ENCODE measurements at places on chromosomes 2 and 18.

- DNase-seq: peak; percentile 53
Measured at GRCh38 chr18:58781627-58782194, 83.0 kb upstream of the ZNF532 start.

DNA sequence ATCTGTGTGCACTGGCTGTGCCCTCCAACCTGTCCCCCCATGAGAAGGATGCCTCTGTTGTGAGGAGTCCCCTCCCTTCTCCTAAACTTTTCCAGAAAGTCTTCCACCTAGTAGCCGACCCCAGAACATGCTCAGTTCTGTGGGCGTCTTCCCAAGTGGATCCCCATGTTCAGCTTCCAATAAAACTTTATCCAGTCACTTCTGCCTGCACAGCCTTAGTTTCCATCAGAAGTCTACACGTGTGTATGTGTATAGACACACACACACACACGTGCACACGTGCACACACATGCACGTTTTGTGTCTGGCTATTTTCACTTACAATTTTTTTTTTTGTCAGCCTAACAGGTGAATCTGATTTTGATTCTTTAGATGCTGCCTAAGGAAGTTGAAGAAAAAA lies 115.1 kb downstream of the RTP5 start:
- no peak for DNase-seq

DNA sequence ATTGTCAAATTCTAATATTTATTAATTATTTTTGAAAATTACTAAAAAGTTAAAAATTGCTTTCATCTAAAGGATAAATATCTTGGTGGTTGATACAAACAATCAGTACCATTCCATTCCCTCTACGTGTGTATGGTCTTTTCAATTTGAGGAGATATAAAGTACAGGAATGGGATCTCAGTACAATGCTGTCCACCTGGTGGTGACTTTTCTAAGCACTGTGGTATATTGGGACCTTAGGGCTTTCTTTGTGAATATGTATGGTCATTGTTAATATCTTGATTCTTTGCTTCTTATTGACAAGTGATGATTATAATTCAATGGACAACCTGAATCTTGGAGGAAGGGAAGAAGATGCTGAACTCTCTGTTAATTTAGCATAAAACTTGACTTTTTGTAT lies 83.1 kb downstream of the NBEAL1 start:
- no peak for DNase-seq

DNA sequence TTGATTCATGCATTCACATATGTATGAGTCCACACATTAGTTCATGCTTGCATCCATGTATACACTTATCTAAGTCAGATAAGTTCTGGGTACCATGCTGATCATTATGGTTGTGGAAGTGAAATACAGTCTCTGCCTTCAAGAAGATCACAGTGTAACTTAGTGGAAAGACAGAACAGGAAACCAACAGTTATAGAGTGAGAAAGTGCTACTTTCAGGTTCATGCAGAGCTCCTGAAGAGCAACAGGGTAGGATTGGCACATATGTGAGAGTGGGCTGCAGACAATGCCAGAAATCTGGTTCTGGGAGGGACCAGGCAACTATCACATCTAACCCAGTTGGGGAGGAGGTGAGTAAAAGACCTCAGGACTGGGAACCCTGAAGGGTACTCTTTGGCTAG lies 35.4 kb upstream of the PGAP1 start:
- no peak for DNase-seq

DNA sequence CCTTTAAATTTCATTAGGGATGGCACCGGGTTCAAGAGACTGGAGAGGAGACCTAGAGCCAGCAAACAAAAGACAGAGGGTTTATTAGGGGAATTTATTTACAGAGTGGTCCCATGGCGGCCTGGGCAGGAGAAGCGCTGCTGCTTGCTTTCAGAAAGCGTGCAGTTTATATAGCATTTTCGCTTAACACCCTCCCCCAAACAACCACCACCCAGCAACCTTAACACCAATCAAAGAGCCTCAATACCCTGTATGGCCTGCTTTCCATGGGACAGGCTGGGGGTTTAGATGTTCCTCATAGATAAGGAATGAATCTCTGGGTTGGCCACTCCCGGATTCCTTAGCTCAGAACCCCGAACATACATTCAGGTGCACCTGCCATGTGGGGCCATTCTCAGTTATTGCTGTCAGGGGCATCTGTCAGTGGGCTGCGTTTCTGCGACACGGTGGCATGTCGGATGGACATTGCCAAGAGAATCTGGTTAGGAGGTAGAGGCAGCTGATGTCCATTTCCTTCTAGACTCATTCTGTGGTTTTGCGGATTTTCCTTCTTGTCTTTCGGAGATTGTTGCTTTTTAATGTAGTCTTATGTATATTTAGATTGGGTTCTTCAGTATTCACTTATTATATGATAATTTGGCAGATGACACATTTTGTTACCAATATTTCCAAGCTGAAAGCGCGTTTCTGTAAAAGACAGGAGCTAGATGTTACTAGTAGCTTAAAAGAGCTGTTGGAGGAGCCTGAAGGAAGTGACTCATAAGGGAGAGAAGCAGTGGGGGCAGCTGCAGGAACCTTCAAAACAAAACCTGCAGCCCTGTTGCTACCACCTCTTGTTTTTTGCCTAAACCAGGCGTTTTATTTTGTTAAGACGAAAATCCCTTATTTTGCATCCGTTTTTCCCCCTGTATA lies 7.2 kb downstream of the AGAP1 start:
- DNase-seq: no peak

DNA sequence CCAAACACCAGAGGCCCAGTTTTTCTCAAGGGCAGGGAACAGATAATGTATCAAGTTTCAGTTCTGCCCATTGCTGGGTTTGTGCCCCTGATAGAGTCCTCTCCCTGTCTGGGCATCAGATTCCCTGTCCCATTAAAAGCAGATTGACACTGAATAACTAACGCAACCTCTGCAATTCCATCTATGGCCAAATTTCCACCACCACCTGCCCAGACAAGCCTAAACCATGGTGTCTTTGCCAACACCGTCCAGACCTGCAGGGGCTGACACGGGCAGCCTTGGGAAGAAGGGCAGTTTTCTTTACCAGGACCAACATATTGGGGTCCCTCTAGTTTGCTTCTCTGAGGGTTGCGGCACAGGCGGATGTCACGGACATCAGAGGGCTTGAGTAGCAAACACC lies 26.4 kb upstream of the PAX8 start:
- no peak for DNase-seq

DNA sequence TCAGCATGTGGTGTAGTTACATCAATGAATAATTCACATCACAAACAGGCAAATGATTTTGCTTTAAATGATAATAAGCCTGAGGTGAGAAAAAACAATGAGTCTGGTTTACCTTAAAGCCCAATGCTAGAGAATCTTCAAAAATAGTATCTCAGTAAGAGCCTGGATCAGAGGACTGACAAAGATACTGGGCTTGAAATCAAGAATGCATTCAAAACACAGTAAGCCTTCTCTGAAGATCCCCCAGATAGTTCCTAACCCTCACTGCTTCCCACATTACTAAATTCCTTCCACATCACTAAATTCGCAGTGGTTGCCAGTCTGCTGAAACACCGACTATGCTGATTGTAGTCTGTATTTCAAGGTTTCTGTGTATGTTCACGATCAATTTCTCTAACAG lies 514.9 kb downstream of the SUCLG1 start:
- DNase-seq: no peak

DNA sequence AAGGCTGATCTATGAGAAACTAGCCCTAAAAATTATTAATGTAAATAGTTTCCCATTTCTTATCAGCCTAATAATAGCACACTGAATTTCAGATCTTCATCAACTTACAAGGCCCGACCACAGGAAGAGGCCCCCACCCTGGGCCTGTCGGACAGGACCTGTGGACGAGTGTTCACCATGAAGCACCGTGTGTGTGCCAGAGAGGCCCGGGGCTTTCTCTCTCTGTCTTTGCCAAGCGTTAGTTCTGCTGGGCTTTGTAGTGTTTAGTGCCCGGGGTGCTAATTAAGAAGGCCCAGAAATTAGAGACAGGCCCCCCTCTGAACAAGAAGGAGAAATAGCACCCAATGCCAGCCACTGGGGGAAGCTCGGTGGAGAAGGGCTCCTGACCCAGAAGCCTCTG lies 265.7 kb downstream of the TWIST2 start:
- DNase-seq: no peak

DNA sequence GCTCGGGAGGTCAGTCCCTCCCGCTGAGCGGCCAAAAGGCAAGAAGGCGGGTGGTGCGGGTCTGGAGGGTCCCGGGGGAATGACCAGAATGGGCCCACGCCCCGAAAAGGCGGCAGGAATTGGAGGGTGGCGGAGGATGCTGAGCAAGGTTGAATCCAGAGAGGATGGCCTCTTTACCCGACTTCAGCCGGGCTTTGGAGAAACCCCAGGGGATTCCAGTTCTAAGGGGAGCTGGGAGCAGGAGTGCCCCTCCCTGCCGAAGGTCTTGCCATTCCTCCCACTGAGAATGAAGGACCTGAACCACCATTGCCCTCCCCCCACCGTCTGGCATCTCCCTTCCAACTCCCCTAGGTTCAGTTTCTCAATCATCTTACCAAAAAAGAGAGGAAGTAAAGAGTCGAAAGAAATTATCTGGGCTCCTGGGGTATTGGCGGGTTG lies 38.9 kb upstream of the ATP6V1B1 start:
- DNase-seq: no peak

- DNase-seq: no peak
Measured at GRCh38 chr2:34241905-34242762, 643.0 kb upstream of the FAM98A start.

GRCh38 chr18:79747156-79747845 lies 50.4 kb upstream of the KCNG2 start:
- no peak for DNase-seq

- no peak for DNase-seq
Measured at GRCh38 chr18:26436176-26437051, 111.9 kb downstream of the KCTD1 start.

DNA sequence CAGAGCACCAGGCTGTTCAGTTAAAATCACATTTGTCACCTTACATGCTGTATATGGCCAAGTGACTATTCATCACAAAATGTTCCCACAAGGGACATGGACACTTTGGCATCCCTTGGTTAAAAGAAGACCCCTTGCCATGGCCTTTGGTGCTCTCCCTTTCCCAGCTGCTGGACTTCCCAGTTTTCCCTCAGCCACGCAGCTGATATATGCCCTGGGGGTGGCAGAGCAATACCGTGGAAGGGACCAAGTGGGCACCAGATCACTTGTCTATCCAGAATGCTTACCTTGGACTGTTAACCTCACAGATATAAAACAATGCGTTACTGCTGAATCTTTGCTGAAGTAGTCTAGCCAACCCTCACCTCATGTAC lies 35.3 kb downstream of the PAIP2B start:
- DNase-seq: no peak

- DNase-seq: no peak
Measured at GRCh38 chr2:11768946-11769345, 22.5 kb downstream of the LPIN1 start.

GRCh38 chr2:46308081-46308480 lies 10.9 kb downstream of the EPAS1 start:
- DNase-seq: peak; percentile 68

DNA sequence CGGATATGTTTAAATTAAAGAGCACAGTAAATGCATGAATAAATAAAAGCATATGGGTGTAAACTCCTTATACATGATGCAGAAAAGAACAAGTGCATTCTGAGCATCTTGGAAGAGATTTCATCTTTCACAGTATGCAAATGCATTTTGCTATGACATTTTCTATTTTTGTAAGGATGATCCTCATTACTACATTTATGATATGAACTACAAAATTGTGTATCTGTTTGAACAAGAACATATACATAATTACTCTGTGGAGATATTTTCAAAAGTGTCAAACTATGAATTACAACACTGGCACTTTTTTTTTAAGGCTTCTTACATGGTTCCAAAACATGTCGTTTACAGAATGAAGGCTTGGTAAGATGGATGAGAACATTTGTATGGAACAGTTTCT lies 184.1 kb upstream of the TMEM200C start:
- no peak for DNase-seq

All from NCI-H2029 (cell line).